Breast epithelium (tissue), 4 donors: ENCODE measurements at places on chromosomes 7 and 10.

DNA sequence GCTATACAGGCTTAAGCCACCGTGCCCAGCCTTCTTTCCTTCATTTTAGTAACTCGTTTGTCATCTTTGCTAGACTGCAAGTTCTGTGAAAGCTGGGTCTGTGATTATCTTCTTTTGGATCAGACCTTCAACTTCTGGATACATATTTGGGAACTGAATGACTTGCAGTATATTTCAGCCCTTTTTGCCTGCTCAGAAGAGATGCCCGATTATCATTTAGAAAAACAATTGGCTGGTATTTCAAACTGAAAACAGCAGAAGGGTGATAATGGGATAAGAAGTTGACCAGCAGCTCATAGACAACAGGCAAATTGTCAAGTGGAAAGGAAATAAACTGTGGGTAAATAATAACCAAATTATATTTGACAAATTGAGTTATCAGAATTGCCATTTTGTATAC lies 14.6 kb downstream of the RSBN1L start:
- H3K4me1 ChIP-seq = no peaks in the 10 kb centered on the region
- H3K36me3 ChIP-seq = no peaks in the 10 kb centered on the region
- no peak overlapping the region for H3K27ac ChIP-seq
- H3K4me3 ChIP-seq = no peak overlapping the region
- H3K27me3 ChIP-seq = no peaks in the 10 kb centered on the region

GRCh38 chr7:155792315-155792960 lies 19.8 kb downstream of the SHH start:
- H3K4me1 ChIP-seq = no peaks in the 10 kb centered on the region
- no peak overlapping the region for H3K27ac ChIP-seq
- H3K4me3 ChIP-seq = no peak overlapping the region
- H3K36me3 ChIP-seq = no peaks in the 10 kb centered on the region

- no peaks in the 10 kb centered on the region for H3K27me3 ChIP-seq
- no peaks in the 10 kb centered on the region for H3K36me3 ChIP-seq
- DNase-seq = no peak
- H3K4me3 ChIP-seq = no peak overlapping the region
- H3K27ac ChIP-seq = no peak overlapping the region
- no peaks in the 10 kb centered on the region for H3K4me1 ChIP-seq
Observed at GRCh38 chr10:62839590-62839989, 23.4 kb upstream of the EGR2 start.

DNA sequence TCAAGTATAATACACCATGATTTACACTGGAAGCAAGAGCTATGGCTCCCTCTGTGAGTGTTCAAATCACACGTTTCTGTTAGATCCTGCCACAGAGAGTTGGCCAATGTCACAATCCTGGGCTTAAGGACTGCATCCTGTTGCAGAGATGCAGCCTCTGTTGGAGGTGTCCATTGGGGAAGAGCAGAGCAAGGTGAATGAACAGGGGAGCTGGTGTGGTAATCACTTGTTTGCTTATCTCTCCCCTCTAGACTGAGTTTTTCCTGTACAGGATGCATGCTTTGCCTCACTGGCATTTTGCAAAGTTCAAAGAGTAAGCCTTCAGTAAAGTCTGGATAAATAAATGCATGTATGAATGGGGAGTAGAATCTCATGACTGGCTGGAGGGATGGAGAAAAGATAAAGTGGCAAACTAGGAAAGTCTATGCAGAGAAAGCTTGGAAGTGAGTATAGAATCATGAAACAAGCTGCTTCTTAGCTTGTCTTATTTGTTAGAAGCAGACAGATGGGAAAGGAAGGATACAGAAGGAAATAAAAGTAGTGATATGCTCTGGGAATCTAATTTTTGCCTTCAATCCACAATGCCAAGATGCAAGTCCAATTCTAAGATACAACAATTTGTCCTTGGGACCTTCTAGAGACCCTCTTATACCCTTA lies 605.9 kb downstream of the KCNMA1 start:
- no peak overlapping the region for H3K27ac ChIP-seq
- DNase-seq = no peak
- H3K36me3 ChIP-seq = no peaks in the 10 kb centered on the region
- H3K4me3 ChIP-seq = no peak overlapping the region

DNA sequence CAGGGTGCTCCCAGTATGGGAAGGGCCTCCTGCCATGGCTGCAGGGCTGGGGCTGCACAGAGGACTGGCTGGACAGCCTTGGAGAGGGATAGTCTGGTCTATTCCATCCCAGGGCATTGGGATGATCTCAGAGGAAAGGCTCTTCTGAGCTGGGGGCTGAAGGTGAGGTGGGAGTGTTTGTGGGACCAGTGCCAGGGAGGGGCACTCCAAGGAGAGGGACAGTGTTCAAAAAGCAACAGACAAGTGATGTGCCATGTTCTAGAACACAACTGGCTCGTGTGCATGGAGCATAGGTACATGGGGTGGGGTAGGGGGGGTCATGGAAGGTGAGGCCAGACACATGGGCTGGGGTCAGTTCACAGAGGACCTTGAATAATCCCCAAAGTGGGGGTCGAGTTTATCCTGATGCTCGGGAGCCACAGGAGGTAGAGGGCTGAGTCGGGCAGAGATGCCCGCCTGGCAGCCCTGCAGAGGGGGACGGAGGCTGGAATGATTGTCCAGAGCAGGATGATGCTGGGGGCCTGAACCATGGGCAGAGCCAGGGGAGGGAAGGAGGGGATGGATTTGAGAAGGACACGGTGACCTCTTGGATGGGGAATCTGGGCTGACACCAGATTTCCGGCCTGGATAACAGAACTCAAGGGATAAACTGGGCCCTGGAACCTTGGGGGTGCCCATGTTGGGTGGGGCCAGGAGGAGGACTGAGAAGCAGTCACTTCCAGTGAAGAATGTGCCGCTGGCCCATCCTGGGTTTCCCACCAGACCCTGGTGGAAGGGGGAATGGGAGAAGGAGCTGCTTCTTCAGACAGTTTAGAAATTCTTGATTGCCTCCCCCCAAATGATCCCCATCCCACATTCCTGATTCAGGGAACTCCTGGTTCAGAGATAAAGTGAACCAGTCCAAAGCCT lies 50.4 kb downstream of the NEURL1 start:
- H3K27me3 ChIP-seq = no peaks in the 10 kb centered on the region
- DNase-seq = no peak
- no peak overlapping the region for H3K4me3 ChIP-seq
- no peaks in the 10 kb centered on the region for H3K4me1 ChIP-seq

DNA sequence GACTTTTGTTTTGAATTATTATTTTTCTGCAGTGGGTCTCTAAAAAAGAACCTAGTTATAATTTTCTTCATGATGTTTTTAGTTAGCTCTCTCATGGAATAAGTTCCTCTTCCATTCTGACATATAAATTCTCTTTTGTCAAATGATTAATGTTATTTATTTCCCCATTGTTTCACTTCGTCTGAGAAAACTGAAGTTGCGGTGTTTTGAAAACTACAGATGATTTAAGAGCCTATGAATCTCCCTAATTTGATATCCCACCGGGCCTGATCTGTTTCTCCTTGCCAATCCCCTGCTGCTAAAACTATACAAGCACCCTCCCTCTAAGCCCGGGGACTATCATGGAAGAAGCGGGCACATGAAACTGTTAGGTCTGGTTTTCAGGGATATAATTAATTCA lies 41.4 kb downstream of the HTR7 start:
- no peak overlapping the region for H3K4me3 ChIP-seq
- H3K36me3 ChIP-seq = no peaks in the 10 kb centered on the region

DNA sequence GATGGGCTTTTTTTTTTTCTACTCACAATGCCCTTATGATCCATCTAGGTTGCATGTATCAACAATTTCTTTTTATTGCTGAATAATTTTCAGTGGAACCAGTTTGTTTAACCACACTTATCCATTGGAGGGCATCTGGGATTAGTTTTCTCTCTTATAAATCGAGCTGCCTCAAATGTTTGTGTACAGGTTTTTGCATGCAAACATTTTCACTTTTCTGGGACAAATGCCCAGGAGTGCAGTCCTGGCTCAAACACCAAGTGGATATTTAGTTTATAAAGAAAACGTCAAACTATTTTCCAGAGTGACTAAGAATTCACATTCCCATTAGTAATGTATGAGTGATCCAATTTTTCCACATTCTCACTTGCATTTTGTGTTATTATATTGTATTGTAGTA lies 313.4 kb downstream of the CXCL12 start:
- no peak for DNase-seq
- H3K27ac ChIP-seq = no peak overlapping the region
- H3K36me3 ChIP-seq = no peaks in the 10 kb centered on the region
- no peaks in the 10 kb centered on the region for H3K27me3 ChIP-seq
- no peak overlapping the region for H3K4me3 ChIP-seq

DNA sequence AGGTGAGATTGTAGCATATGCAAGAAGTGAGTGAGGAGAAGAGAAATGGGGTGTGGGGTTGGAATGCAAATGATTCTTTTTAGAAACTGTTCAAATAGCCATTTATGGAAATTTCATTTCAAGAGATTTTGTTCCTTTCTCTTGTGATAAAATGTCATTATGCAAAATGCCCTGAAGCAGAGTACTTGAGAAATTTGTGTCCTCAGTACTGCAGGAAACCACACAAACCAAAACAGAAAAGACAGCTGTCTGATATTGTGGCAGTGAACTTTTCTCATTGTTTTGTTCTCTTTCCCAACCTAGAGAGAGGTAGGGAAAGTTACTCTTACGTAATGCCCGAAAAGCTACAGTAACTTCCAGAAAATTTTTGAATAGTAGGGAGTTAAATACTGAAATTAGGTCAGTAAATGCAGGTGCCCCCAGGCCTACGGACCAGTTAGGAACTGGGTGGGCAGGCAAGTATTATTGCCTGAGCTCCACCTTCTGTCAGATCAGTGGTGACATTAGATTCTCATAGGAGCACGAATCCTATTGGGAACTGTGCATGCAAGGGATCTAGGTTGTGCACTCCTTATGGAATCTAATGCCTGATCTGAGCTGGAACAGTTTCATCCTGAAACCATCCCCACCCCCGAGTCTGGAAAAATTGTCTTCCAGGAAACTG lies 34.0 kb downstream of the DLD start:
- no peaks in the 10 kb centered on the region for H3K27me3 ChIP-seq
- H3K36me3 ChIP-seq = no peaks in the 10 kb centered on the region
- no peak overlapping the region for H3K4me3 ChIP-seq
- no peak overlapping the region for H3K27ac ChIP-seq
- no peaks in the 10 kb centered on the region for H3K4me1 ChIP-seq
- no peak for DNase-seq

DNA sequence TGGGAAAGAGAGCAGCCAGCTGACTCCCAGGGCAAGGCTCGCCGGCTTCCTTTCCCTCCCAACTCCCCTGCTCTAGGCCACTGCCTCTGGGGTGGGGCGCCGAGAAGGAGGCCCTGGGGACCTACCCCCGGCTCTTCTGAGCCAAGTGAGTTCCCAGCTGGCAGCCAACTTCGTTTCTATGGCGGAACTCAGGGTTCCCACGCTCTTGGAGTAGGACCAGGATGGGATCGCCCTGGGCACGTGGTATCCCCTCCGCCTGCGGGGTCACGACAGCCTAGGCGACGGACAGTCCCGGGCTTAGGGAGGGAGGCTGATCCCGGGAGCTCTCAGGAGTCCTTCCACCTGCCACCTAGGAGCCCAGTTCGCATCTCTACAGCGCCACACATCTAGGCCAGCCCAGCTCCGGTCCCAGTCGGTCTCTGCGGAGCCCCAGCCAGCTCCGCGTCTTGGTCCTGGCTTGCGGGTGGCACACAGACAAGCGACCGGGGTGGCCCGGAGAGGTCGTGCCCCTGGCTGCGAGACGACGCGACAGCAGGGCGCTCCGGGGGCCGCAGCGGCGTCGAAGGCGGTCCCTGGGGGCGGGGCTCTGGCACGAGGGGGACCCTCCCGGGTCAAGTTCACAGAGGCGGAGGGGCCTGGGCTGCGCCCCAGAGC lies 20.5 kb upstream of the GATA3 start:
- H3K36me3 ChIP-seq = no peaks in the 10 kb centered on the region
- peaks cover 11% of the 10 kb centered on the region for H3K27me3 ChIP-seq
- H3K4me3 ChIP-seq = peak overlapping the region; percentile 39
- H3K27ac ChIP-seq = no peak overlapping the region
- no peak for DNase-seq

DNA sequence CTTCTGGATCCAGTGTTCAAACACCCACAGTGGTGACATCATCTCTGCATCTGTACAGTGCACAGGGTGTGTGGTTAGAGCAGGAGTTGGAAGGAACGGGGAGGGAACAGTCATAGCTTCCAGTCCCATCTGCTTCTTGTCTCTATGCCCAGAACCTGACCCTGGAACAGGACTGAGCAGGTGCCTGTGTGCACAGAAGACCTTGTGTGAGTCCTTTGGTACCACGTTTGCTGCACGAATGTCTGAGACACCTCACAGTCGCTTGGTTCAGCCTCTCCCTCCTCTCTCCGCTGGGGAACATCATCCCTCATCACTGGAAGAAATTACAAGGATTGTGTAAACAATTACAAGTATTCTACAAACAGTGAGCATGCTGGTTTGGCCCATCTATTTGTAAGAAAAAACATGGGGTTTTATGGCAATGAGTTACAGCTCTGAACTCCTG lies 243.0 kb upstream of the KLF6 start:
- no peaks in the 10 kb centered on the region for H3K4me1 ChIP-seq
- no peak overlapping the region for H3K27ac ChIP-seq
- no peak overlapping the region for H3K4me3 ChIP-seq

DNA sequence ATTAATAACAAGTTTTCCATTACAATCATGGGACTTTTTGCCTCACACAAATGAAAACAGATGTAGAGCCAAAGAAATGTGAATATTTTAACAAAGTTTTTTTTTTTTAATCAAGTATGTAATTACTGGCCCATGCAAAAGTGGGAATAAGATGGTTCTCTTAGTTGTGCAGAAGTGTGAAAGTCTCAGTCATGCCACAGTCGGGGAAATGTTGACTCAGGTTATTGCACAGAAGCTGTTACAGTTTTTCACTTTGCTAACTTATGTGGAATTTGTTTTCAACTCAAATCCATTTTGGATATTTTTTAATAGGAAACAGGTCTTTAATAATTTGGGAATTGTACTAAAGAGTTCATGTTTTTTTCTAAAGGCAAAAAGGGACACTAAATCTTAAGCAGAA lies 44.0 kb upstream of the CAV2 start:
- H3K27me3 ChIP-seq = no peaks in the 10 kb centered on the region
- H3K4me1 ChIP-seq = no peaks in the 10 kb centered on the region
- no peak overlapping the region for H3K27ac ChIP-seq
- no peak for DNase-seq

DNA sequence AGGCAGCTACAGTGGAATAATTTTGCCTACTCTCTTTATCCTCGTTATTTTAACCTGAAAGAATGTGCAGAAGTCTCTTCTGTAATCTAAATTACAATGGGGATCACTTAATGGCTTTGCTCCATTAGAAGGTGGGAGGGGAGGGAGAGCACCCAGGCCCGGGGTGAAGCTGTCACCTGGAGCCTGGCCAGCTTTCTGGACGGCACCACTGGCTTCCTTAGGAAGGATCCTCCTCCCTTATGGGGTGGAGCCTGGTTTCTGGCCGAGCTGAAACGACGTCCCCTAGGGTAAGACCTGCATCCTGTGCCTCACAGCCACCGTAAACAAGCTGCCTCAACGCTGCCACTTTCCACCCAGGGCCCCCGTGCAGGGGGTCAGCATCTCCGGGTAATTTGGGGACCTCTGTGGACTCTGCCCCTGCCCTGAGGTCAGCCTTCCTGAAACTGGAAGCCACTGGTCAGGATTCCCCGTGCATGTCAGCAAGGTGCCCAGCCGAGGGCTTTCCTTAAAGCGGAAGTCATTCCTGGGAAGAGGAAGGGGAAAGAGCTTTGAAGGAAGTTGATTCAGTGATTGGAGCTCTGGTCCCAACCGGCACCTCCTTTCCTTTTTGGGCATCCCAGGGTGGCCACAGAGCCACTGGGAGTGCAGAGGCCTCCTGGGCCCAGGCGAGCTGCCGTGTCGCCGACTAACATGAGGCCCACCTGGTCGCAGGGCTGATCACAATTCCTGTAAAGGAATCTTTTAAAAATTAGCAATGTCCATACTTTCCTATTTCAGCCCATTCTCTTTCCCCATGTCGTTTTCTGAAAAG lies 569.1 kb downstream of the DNAJB6 start:
- H3K4me1 ChIP-seq = no peaks in the 10 kb centered on the region
- H3K4me3 ChIP-seq = no peak overlapping the region
- H3K27ac ChIP-seq = no peak overlapping the region
- DNase-seq = no peak
